ENCODE measurements at places on chromosomes 13 and 19.

- DNase-seq: no peak
These were observed 1.7 kb downstream of the DMPK start for GRCh38 chr19:45780448-45781213.

DNA sequence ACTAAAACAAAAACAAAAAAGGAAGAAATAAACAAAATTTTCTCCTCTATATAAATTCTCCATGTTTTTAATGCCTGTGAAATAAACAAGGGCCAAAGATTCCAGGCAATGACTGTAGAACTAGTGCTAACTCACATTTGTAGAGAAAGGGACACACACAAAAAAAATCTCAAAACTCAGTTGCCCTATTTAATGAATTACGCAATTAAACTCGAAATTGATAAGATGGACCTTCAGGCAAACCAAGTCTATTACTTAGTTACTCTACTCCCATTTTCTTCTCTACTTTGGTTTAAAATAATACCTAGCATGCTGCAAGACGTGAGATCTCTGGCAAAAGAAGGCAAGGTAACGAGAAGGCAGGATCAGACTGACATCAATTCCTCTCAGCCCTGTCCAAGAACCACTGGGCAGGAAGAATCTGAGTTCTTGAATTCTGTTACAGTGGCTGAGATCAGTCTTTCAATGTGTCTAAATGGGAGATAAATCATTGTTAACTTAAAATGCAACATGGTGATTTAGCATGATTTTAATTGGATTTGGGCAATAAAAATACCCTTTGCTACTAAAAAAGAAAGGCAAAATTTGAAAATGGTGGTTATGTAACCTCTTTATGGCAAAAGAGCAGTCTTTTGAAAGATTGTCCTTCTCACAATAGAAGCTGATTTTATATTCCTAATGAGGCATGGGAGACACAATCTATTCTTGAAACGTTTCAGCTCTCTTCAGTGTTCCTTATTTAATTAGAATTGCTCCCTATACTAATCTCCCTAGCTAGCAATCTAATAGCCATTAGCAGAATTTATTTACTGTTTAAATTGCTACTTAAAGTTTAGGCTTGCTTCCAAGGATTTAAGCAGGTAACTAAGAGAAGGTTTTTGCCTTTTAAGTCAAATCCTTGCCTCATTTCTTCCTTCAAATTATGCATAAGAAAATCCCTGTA lies 25.9 kb downstream of the SPRY2 start:
- no peak for DNase-seq

DNA sequence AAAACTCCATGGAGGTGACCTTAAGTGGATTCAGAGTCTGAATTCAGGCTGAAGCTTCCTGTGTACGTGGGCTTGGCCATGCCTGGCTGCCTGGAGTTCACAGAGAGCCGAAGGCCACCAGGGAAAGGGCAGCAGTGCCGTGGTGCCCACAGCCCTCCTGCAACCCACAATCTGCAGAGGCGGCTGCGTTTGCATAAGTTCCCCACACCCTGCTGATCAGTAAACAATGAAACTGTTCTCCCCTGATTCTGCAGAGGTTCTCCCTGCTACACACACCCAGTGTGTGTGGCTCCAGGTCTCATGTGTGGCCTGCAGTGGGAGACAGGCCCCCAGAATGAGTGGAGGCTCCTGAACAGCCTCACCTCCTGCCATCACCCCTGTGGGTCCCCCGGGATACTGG lies 126.9 kb upstream of the SLC7A1 start:
- no peak for DNase-seq

GRCh38 chr13:98838776-98839175 lies 86.3 kb upstream of the SLC15A1 start:
- DNase-seq: no peak

DNA sequence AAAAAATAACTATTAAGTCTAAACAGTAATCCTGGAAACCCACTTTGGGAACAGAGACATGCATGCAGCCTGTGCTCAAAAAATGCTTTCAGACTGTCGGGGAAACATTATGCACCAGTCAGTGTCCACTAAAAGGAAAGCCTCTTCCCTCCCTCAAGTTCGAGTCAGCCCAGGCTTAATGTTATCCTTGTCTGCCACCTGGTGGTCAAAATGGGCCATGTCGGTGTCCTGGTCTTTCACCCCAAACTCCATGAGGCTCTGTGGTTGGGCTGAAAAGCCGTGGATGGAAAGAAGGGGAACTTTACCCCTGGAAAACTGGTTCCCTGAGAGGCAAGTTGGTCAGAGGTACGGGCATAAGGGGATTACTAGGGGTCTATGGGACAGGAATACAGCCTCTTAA lies 88.4 kb upstream of the ZNF492 start:
- DNase-seq: peak; percentile 4

DNA sequence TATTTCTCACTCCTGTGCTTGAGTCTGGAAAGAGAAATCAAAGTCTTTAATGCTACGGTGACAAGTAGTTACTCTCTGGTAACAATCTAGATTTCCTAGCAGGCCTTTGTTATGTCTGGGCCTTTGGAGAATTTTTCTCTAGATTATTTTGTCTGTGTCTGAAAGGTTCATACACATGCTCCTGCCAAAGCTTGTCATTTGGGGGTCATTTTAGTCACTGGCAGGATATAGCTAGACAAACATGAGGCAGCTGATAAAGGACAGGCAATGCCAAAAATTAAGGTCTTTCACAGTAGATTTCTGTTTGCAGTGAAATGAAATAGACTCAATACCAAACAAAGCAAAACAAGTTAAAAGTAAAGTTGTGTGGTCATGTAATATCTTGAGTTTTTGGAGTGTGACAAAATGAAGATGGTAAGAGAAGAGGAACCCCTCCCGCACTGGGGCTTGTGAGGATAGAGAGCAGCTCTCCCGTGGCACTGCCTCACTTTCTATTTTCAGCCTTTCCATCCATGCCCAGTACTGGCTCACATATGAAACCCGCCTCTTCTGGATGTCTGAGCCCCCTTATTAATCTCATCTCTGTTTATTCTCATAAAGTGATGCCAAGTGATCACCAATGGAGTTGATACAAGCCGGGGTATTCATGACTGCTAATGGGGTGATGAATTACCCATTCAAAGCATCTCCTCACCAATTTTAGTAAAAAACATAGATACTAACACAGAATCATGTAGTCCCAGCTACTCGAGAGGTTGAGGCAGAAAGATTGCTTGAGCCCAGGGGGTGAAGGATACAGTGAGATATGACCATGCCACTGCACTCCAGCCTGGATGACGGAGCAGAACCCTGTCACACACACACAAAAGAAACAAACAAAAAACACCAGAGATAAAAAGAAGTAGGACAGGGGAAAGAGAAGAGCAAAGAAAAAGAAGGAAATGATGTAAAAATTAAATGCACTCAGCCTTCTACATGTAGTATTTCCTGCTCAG lies 389.3 kb downstream of the FGF14 start:
- DNase-seq: no peak

GRCh38 chr13:65112531-65112941 lies 2117.6 kb downstream of the PCDH9 start:
- no peak for DNase-seq

DNA sequence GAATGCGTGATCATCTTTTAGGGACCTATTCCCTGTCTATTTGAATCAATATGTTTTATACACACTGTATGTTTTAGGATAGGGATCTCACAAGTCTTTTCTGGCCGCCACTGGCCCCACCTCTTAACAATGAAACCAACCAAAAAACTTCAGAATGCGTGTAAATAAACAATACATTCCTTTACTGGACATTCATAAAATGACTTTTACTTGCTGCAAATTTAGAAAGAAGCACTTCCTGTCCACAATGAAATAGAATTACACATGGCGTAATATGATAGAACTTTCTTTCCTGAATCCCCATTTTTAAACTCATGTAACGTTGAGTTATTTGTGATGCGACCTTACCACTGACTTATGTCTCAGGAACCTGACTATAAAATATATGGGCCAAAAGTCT lies 233.6 kb downstream of the SLITRK6 start:
- DNase-seq: no peak

GRCh38 chr13:37621811-37622361 lies 23.3 kb upstream of the POSTN start:
- no peak for DNase-seq

Data from stimulated activated CD4-positive, alpha-beta T cell treated with anti-CD3 and anti-CD28 coated beads, Interleukin-4, amount 100 ng/mL, for 1 hour (primary cell).